ENCODE measurements at places on chromosomes 13 and 19.

- no peak for DNase-seq
These were observed 146.9 kb downstream of the LMO7 start for GRCh38 chr13:75782985-75783384.

DNA sequence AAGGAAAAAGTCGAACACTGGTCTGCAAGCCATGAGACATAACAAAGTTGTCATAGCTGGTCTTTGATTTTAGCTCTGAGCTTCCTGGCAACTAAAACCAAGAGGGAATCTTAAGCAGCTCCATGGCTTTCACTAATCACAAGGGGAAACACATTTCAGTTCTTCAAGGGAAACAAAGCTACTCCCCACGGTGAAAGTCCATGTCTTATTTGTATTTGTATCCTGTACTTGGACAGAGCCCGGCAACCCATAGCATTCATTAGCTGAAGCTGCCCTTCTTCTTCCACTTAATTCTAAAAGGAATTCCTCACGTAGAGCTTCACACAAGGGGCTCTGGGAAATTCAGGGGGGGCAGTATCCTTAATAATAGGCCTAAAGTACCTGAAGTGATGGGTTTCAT, 128.9 kb downstream of the RGCC start:
- no peak for DNase-seq

- no peak for DNase-seq
These were observed 46.1 kb downstream of the ZDHHC20 start for GRCh38 chr13:21413013-21413412.

GRCh38 chr13:73081256-73081915, 22.6 kb downstream of the KLF5 start:
- DNase-seq, result no peak

DNA sequence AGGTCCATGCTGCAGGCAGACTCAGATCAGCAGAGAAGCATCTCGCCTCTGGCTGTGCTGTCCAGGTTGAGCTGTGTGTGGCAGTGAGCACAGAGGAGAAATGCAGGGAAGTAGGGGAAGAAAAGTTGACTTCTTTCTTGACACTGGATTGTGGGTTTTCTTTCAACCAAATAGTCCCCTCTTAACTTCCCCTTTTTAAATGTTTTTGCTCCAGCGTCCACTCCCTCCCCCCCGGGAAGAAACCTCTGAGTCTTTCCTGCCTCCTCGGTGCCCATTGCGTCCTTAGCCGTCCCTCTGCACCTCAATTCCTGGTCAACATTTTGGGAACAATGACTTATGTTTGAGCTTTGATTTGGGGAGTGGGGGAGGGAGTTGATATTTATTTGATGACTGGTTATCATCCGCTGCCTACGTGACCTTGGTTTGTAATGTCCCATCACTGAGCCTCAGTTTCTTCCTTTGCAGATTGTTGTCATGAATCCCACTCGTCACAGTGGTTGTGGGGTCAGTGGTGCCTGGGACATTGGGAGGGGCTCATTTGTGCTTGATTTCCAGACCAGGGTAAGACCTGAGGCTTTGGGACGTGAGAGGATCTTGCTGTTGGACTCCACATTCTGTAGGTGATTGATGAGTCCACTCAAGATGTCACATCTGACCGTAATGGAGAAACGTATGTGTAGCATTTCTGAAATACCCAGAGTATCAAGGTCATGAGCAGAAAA, at the start of gene LILRB2:
Gene LILRB2, minus strand, starts transcription at position 104 of the 722 bp plus-strand sequence. CDS start 614 bp downstream, outside the sequence.
- DNase-seq, result no peak

GRCh38 chr19:2325281-2326046, 2.9 kb downstream of the LSM7 start:
- no peak for DNase-seq

DNA sequence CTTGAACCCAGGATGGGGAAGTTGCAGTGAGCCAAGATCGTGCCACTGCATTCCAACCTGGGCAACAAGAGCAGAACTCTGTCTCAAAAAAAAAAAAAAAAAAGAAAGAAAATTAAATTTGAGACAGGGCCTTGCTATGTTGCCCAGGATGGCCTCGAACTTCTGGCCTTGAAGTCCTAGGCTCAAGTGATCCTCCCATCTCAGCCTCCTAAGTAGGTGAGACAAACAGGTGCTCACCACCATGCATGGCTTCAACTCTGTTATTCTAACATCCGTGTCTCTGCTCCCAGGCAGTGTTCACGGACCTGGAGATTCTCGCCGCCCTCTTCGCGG, 40.3 kb downstream of the PDE4A start:
- DNase-seq, result no peak

GRCh38 chr13:75405976-75406703, 75.8 kb downstream of the TBC1D4 start:
- DNase-seq, result no peak

DNA sequence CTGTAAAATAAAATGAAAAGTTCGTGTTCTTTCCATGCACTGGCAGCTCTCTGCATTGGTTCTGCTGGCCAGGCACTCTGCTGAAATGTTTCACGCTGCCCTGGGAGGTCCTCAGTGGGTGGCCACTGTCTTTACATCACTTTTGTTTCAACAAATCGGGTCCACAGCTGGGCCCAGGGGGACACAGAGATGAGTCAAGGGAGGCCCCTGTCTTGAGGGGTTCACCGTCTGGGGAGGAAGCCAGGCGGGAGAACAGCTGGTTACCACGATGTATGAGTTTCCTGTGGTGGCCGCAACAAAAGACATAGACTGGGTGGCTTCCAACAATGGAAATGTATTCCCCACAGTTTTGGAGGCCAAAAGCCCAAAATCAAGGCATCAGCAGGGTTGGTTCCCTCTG, 5.1 kb upstream of the KLF2 start:
- DNase-seq, result no peak

- no peak for DNase-seq
These were observed 881 bp downstream of the ARHGAP33 start for GRCh38 chr19:35776102-35776788.

GRCh38 chr19:6224308-6224675, 55.5 kb downstream of the MLLT1 start:
- DNase-seq, result no peak

DNA sequence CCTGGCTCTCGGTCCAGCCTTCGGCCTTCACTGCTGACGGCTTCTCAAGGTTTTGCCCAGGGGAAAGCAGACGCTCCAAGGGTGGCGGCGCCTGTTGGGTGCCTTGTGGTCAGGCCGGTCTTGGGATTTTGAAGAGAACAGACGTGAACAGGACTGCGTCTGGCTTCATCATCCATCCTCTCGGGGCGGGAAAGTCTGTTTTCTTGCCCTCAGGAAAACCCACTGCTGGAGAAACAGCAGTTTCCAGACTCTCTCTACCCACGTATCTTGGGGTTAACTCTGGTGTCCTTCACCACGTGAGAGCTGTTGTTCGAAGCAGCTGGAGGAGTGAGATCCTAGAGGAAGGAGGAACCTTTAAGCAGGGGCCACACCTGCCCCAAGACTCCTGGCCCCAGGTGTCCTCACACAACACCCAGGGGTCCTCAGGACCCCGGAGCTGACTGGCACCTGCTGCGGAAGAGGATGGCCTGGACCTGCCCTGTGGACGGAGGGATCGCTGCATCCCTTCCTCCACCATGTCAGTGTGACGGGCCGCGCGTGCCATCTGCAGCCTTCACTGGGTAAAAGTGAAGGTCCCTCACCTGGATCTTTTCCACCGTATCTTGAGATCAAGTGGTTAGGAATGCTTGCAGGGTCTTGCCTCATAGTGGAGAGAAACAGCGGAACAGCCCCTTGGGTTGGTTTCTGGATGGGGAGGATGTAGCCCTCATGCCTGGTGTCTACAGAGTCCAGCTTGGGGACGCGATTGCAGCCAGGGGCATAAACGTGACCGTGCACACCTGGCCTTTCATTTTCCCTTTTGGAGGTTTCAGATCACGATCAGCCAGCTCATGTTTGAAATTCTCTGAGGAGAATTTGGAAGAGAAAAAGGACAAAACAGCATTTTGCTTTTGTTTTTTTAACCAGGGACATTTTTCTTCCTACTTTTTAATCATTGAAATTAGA, 69.5 kb upstream of the MCF2L start:
- DNase-seq, result no peak

GRCh38 chr13:113493315-113493951, 2.9 kb upstream of the DCUN1D2 start:
- DNase-seq, result peak; percentile 16

GRCh38 chr13:30453727-30454126, 12.0 kb downstream of the HMGB1 start:
- DNase-seq, result no peak

DNA sequence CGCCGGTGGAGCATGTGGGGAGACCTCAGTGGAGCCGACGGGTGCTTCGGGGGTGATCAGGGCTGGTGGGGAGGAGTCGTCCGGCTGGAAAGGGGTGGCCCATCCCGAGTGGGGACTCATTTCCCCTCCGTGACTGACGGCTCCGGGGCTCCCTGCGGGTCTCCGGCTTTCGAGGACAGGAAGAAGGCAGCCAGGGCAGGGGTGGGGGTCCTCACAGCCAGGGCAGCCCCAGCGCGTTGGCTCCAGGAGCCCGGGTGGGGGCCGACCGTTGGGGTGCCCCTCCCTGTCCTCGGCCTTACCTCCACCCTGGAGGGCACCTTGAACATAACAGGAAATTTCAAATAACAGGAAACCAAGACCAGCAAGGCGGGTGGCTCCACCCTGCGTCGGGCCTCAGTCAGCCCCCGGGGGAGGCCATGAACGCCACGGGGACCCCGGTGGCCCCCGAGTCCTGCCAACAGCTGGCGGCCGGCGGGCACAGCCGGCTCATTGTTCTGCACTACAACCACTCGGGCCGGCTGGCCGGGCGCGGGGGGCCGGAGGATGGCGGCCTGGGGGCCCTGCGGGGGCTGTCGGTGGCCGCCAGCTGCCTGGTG, at the start of gene S1PR4:
Gene S1PR4, plus strand, starts transcription at position 393 of the 596 bp plus-strand sequence. Its CDS starts 24 bp downstream, at position 417.
- DNase-seq, result no peak

GRCh38 chr19:56917529-56917928, 77.0 kb upstream of the PEG3 start:
- DNase-seq, result no peak

DNA sequence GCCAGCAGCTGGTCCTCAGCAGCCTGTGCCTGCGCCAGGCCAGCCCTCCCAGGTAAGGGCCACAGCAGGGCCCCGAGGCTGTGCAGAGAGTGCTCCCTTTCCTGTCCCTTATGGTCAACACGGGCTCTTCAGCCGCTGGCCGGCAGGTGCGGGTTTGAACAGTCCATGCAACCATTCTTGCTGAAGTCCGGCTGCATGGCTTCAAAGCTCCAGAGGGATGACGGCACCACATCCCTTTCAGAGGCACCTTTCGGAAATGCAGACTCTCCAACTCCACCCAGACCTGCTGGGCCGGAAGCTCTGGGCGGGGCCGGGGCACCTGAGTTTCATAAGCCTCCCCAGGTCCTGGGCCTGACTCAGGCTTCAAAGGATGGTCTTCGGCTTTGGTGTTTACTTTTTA, 81.3 kb downstream of the SPACA7 start:
- DNase-seq, result no peak

- no peak for DNase-seq
These were observed 4.9 kb downstream of the SIAH3 start for GRCh38 chr13:45846681-45847080.

GRCh38 chr19:46269101-46269500, 27.7 kb upstream of the HIF3A start:
- DNase-seq, result no peak

DNA sequence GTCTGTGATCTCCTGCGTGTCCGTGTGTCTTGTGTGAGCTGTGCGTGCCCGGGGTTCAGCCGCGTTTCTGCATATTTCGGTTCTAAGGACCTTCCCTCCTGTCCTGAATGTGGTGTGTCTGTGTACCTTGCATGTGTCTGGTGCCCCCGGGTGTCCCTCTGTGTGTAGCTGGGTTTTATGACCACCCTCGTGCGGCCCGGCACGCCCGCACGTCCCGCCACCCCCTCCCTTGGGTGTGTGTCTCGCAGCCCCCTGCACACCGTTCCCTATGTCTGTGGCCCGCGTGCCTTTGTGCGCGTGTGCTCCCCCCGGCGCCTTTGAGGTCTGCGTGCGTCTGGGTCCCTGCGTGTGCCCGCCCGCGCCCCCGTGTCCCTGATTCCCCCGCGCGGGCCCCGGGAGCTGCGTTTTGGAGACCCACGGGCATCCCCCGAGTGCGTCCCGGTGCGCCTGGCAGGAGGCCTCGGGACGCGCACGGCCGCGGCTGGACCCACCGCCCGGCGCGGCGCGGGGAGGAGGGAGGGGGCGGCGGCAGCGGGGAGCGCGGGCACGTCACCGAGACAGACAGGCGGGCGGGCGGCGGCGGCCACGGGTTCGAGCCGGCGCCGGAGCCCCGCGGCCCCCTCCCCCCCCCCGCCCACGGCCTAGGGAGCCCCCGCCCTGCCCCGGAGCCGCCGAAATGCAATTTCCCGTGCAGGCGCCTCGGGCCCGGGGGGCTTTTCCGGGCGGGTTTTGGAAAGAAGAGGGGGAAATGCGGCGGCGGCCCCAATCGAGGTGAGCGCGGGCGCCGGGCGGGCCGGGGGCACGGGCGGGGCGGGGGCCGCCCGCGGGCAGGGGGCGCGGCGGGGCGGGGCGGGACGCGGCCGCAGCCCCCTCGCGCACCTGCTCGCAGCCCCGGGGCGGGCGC, 12.0 kb upstream of the NANOS3 start:
- no peak for DNase-seq

DNA sequence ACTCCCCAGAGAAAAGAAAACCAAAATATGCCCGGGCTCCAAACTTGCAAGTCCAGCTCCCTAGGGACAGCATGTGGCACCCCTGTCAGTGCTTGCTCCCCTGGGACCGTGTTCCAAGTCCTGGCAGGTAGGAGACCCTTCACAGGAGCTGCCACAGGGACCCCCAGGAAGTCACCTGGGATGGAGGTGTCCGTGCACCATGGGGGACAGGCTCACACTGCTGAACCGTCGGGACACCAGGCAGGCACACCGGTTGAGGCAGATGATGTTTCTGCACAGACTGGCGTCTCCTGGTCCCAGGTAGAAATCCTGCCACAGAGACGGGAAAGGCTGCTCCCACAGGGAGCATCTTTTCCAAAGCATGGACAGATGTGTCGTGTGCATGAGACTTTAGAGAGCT, 11.7 kb upstream of the PROZ start:
- DNase-seq, result no peak

DNA sequence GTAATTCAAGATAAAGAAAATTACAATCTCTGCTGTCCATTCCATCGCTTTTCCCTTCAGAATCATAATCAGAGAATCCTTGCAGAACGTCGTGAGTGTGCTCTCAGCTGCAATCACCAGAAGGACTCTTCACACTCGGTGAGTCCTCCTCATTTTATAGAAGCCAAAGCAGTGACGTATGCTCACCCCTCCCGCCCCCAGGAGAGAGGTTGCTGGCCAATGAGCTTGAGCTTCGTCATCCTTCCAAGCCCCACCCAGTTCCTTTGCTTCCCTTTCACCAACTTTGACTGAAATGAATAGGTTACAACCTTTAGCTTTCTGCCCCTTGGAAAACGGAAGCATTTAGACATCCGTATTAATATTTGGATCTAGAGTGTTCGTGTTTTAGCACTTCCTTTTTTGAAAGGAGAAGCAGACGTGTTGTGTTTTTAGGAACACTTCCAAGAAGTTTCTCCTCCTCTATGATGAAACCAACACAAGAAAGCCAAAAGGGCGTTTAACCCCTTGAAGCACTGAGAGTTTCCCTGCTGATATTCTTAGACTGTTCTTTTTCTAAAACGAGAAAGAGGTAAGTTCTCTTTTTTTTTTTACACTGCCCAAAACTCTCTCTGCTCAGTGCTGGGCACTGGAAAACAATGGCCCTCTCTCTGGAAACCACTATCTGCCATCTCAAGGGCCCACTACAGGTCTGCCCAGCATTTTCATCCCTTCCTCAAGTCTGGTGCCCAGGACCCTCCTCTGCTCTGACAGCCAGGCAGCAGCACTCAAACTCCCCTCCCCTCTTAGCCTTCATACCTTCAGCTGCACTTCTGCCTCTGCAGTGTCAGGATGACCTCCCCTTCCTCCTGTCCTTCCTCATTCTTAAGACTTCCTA, 44.3 kb upstream of the CEACAM21 start:
- DNase-seq, result no peak
